ENCODE measurements at places on chromosomes 2 and 18.

DNA sequence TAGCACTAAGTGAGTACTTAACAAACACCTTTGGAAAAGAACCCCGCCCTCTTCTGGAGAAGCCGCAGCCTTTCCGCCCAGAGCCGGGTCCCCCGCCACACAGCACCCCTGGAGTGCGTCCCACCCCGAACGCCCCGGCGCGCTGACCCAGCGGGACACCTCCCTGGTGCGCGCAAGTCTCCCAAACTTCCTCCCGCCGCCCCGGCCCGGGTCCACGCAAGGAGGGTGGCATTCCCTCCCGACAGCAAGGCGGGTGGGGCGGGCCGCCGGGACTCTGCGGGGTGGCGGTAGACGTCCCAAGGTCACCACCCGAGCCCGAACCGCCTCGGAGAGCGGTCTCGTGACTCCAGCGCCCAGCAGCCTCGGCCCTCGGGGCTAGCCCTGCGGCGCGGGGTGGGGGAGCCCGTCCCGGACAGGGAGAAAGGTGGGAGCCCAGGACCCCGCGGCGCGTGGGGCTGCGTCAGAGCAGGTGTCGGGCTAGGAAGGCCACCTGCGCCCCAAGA lies 598 bp downstream of the CCDC93 start:
- DNase-seq, result no peak

- no peak for DNase-seq
Observed at GRCh38 chr2:15861172-15861822, 79.1 kb upstream of the MYCN start.

- DNase-seq, result no peak
Observed at GRCh38 chr2:64852771-64853241, 136.4 kb upstream of the SLC1A4 start.

DNA sequence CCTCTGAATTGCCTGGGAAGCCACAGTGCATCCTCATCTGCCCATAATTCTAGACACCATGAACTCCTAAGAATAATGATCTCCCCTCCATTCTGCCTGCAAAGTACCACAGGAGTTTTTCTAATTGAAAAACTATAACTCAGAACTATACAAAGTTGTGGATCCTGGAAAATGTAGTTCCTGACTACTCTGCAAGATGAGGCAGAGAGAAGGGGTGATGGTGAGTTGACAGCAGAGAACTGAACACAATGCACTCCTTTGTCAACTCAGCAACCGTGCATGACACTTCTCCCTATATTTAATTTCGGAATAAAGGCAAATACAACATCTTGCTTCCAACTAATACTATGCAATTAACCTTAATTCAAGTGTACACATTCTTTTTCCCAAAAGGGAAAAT lies 471.1 kb upstream of the FAM98A start:
- DNase-seq, result no peak

DNA sequence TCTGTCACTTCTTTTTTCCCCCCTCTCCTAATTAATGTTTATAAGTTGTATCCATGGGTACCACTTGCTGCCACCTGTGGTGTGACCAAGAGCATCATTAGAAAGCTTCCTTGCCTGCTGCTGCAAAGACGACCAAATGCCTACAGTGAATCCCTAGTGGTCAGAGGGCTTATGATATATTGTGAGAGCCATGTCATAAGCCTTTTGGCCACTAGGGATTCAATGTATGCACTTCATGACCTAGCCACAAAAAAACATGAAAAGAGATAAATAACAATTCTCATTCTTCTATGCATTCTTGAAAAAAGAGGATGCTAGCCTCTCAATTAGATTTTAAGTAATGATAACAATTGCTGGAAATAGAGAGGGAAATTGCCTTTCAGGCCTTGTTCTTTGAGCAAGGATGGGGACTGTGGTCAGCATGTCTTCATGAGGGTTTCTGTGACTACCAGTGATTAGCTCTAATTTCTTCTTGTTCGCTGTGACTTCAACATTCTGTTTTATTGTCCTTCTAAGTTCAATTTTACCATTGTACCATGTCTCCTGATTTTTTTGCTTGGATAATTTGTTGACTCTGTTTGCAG lies 435.3 kb downstream of the TGIF1 start:
- no peak for DNase-seq

DNA sequence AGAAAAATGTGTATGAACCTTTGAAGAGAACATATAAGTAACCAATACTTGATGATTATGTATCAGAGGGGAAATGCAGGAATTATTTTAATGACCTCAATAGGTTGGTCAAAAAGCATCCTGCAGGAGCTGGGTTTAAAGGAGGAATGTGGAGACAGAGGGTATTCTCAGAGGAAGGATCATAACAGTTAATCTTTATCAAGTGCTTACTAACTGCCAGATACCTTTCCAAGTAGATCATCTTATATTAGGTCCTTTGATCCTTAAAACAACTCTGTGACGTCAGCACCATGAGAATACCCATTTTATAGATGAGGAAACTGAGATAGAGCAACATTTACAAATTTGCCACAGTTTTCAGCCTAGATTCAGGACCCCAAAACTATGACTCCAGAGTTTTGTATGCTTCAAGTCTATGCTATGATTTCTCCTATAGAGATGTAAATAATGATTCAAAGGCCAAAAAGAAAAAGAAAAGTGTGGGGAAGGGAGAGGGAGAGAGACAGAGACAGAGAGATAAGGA lies 3.0 kb downstream of the RFTN2 start:
- DNase-seq, result no peak

DNA sequence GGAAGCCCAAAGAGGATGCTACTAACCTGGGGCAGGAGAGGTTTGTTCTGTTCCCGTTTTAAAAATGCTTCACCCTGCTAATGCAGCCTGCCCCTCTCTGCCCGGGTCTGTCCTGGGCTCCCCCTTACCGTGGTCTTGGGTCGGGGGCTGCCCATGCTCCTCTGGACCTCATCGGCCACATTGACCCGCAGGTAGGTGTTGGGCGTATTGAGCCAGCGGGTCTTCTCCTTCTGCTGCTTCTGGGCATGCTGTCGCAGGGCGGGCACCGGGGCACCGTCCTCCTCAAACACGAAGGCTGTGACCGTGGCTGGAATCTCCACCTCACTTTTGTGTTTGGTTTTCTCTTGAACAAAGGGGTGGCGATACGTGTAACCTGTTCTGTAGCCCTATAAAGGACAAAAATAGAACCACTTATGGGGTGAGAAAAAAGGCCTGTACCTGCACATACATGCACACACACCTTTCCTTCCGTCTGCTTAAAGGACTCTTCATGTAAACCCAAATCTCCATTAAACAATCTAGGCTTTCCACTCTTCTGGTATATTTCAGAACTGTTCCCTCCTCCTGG lies 89.3 kb downstream of the ADD2 start:
- DNase-seq, result no peak

DNA sequence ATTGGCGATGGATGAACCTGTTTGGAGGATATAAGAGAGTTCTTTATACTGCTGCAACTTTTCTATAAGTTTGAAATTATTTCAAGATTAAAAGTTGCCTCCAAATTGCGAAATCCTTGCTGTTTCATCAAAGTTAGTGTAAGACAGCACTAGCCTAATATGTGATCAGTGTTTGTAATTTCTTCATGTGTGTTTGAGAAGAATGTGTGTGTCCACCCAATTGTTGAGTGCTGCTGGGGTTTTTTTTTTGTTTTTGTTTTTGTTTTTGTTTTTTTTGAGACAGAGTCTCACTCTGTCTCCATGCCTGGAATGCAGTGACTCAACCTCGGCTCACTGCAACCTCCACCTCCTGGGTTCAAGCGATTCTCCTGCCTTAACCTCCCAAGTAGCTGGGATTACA lies 33.4 kb downstream of the CDK15 start:
- DNase-seq, result no peak

DNA sequence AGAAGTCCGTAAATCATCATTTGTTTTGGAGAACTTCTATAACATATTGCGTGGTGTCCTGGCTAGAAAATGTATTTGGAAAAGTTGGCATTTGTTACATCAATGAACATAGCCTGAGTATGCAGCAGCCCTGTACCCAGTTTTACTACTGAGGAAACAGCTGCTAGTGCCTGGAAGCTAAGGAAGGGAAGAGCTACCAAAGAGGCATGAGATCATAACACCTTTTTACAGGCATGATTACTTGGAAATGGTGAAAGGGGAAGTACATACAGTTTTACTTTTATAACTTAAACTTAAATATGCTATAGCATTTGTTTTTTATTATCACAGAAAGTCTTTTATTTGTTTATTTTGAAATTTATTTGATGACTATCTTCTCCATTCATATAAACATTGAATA lies 128.4 kb upstream of the MC4R start:
- no peak for DNase-seq

- DNase-seq, result no peak
Observed at GRCh38 chr2:40036241-40036640, 257.2 kb upstream of the THUMPD2 start.

- DNase-seq, result no peak
Observed at GRCh38 chr2:68436270-68436669, 30.8 kb downstream of the FBXO48 start.

DNA sequence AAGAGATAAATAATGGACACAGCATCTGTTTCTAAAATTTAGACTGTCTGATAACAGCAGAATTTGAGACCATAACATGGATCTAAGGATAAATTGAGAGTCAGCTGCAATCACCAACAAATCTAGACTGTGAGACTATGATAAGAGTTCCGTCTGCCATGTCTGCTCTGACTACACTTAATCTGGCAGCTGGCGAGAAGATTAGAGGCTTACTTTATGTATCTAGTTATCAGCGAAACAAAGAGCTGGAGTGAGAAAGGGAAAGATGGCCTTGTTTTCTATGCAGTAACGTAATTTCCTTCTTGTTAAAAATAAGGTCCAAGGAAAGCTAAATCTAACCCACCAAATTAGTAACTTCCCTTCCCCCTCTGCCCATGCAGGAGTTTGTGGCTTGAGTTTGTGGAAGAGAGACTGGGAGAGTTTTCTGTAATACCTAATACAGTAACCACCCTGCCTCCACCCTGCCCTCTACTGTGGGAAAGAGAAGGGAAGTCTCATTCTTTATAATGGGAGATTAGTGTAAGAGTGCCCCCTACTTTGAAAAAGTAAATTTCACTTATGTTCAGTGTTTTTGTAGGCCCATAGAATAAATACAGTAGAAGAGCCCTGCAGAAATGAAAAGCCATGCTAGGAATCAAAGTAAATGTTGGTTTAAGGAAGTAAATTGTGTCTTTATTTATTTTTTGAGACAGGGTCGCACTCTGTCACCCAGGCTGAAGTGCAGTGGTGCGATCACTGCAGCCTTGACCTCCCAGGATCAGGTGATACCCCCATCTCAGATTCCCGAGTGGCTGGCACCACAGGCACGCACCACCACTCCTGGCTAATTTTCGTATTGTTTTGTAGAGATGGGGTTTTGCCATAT lies 27.5 kb downstream of the EML4 start:
- DNase-seq, result peak; percentile 4

- DNase-seq, result no peak
Observed at GRCh38 chr2:85189606-85190270, 56.5 kb downstream of the TCF7L1 start.

- no peak for DNase-seq
Observed at GRCh38 chr2:176484838-176485237, 215.6 kb downstream of the MTX2 start.

GRCh38 chr18:410047-410455 lies 90.5 kb downstream of the COLEC12 start:
- no peak for DNase-seq

DNA sequence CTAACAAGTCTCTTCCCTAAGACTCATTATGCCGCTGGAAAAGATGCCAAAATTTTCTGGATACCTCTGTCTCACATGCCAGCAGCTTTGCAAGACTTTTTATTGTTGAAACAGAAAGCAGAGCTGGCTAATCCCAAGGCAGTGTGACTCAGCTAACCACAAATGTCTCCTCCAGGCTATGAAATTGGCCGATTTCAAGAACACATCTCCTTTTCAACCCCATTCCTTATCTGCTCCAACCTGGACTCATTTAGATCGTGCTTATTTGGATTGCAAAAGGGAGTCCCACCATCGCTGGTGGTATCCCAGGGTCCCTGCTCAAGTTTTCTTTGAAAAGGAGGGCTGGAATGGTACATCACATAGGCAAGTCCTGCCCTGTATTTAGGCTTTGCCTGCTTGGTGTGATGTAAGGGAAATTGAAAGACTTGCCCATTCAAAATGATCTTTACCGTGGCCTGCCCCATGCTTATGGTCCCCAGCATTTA lies 26.3 kb downstream of the DHRS9 start:
- no peak for DNase-seq

DNA sequence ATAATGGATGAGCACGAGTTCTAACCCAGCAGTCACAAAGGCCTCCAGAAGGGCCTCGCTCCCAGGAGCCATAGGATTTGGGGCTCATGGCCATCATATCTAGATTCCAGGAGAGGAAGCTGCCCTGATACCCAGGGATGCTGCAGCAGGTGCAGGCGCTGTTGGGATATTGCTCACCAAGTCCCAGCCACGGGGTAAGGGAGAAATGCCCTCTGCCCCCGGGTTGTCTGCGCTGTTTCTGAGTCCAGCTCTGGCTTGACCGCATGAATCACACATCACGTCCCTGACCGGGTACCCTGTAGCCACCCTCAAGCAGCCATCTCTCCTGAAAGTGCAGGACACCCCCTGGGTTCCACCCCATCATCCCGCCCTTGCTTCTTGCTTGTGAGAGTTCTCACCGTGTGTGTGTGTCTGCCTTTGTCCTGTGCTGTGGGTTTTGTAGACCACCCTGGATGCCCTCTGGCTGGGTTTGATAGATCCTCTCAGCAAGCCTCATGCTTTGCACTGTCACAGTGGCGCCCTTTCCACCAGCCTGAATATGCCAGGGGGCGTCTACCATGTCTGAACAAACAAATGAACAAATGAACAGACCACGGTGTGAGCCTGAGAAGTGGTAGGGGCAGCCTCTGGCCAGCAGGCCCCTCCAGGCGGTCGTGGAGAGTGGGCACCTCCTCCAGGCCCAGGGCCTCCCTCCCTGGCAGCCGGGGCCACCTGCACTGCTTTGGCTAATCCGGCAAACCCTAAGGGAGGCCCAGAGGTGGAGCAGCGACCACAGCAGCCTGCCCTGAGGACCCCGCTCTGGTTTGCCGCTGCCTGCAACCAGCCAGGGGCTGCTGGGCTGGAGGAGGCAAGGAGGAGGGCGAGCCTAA lies 32.1 kb downstream of the ADRA2B start:
- DNase-seq, result no peak

GRCh38 chr2:10412380-10412779 lies 35.7 kb downstream of the ODC1 start:
- DNase-seq, result no peak

- no peak for DNase-seq
Observed at GRCh38 chr2:221494556-221494955, 77.5 kb downstream of the EPHA4 start.
